ENCODE measurements at places on chromosomes 12 and 14. TPM values are rescaled to one million over a fixed set of nuclear protein-coding genes. Genes with fewer than 3 reads are reported as not detected.

- DNase-seq, result no peak
Measured at GRCh38 chr12:131552492-131552863, 158.4 kb upstream of the SFSWAP start.

GRCh38 chr14:67675219-67675582 lies 769 bp upstream of the VTI1B start:
- no peak for DNase-seq

NGB gene
- total RNA-seq, result not detected

DNA sequence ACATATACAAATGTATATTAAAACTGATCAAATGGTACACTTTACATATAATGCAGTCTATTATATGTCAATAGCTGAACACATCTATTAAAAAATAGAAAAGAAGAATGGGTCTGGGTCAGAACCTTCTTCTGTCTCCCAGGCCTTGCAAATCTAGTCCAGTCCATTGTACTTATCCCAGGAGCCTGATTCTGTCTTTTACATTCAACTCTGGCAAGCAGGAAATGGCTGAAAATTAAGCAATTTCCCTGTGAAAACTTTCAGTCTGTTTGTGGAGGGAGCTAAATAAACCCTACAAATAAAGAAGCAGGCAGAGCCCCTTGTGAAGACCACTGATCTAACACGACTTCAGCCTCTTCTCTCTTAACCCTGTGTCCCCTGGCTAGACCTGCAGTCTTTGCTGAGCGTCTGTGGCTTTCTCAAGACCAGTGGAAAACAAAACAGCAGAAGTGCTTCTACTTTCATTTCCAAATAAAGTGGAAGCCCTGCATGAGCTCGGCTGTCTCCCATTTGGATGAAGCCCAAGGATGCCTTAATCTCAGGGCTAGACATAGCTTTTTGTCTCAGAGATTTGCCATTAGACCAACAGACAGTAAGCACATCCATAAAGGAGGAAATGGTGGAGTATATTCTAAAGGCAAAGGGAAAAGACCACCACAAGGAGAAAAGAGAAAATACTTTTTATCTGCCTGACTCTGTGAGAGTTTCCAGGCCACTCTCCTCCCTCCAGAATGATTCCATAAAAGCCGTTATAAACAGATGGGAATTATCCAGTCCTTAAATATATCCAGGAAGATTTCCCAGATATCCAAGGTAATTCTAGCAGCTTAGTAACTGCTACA lies 48.2 kb downstream of the CRACR2A start:
- no peak for DNase-seq

Data from SK-MEL-5 (cell line).